ENCODE measurements at places on chromosomes 12 and 14.
A peak's percentile ranks its signal among the peaks of the same experiment; 100 is the strongest.

- DNase-seq: no peak
These were observed 26.8 kb upstream of the CKAP4 start for GRCh38 chr12:106274575-106275121.

- no peak for DNase-seq
These were observed 197.6 kb downstream of the SLC38A4 start for GRCh38 chr12:46628176-46628575.

- DNase-seq: no peak
These were observed 27.9 kb upstream of the ATP2A2 start for GRCh38 chr12:110253176-110253575.

DNA sequence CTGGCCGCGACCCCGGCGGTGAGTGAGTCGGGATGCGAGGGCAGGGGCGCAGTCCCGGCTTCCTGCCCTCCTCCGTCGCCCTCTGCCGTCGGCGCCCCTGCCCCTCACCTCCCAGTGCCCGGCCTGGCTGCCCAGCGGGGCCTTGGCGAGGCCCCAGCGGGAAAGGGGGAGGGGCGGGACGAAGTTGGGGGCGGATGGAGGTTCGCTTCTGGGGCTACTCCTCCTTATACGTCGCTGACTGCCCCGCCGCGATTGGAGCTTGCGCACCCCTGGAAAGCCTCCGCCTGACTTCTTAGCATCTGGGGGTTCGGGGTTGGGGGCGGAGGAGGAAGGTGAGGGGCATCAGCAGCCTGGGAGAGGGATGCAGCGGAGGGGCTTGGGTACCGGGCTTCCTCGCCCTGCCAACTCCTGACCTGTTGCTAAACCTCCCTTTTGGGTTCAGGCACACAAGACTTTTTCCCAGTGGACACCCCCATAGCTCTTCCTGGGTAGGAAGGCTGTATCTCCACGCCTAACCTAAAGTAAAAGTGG is 406 bp downstream of the TMEM263 start:
- no peak for DNase-seq

- no peak for DNase-seq
These were observed 10.9 kb downstream of the TCHP start for GRCh38 chr12:109910969-109911348.

- no peak for DNase-seq
These were observed 184.3 kb upstream of the RTL1 start for GRCh38 chr14:101087614-101088394.

GRCh38 chr12:89194683-89195082 is 157.6 kb downstream of the DUSP6 start:
- no peak for DNase-seq

GRCh38 chr14:91363776-91364523 is 53.7 kb downstream of the CCDC88C start:
- no peak for DNase-seq

DNA sequence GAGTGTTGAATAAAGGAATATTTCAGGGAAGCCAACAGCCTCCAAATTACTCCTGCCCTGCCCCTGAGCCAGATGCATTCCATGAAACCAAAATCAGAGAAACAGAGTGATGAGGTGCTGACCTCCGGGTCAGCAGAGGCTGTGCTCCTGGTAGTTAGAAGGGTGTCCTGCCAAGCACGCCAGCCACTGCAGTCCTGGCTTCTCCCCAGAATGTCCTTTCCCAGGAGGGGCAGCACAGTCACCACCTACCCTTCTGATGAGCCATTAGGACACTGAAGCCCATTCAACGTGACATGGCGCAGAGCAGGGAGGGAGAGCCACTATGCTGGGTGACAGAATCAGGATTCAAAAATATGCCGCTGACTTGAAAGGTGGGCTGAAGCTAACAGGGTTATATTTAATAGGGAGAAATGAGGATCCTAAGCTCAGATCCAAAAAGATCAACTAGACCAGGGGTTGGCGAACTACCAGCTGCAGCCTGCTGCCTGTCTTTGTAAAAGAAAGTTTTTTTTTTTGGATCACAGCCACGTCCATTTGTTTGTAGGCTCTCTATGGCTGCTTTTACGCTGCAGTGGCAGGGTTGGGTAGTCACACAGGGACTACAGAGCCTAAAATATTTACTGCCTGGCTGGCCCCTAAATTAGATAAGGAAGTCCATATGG is 34.5 kb upstream of the PLEK2 start:
- no peak for DNase-seq

DNA sequence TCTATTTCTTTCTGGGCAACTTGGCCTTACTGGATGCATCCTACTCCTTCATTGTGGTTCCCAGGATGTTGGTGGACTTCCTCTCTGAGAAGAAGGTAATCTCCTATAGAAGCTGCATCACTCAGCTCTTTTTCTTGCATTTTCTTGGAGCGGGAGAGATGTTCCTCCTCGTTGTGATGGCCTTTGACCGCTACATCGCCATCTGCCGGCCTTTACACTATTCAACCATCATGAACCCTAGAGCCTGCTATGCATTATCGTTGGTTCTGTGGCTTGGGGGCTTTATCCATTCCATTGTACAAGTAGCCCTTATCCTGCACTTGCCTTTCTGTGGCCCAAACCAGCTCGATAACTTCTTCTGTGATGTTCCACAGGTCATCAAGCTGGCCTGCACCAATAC is 5.3 kb downstream of the OR4N5 start:
- DNase-seq: no peak

DNA sequence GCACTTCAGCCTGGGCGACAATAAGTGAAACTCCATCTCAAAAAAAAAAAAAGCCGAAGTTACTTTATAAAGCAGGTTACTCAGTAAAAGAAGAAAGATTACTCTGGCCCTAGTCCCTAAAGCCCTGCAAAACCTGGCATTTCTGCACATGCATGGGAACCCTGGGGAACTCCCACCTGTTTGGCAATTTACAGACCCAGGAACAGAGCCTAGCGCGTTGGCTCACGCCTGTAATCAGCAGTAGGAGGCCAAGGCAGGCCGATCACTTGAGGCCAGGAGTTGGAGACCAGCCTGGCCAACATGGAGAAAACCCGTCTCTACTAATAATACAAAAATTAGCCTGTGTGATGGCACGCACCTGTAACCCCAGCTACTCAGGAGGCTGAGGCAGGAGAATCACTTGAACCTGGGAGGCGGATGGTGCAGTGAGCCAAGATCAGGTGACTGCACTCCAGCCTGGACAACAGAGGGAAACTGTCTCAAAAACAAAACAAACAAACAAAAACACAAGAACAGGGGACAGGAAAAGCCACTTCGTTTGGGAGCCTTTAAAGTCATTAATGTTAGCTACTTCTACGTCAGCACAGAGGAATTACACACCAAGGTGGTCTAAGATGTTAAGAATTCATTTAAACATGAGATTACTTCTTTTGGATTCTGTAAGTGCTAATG is 34.1 kb upstream of the SPTSSA start:
- no peak for DNase-seq

GRCh38 chr14:63504648-63505047 is 38.5 kb downstream of the PPP2R5E start:
- DNase-seq: no peak

GRCh38 chr12:47082796-47083621 is 3.2 kb upstream of the AMIGO2 start:
- no peak for DNase-seq

DNA sequence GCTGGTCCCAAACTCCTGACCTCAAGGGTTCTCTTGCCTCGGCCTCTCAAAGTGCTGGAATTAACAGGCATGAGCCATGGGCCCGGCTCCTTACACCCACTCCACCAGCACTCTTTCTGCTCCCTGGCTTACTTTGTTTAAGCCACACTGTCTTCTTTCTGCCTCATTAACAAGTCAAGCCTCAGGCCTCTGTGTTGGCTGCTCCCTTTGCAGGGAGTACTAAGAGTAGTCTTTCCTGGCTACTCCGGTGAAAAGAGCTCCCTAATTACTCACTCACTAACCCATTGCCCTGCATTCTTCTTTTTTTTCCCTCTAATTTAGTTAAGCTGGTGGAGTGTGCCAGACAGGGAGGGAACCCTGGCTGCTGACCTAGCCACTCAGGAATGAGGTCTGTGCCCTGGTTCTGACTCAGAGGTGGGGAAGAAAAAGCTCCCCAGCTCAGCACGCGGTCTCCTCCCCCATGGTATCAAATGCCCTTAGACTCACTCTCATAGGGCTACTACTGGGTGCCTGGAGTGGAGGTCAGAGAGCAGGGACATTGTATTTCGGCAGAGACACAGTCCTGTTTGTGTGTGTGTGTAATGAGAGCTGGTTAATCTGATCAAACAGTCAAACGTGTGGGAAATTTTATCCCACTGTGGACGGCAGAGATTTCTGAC is 19.8 kb downstream of the GALNT6 start:
- DNase-seq: no peak

- no peak for DNase-seq
These were observed 218.8 kb upstream of the TMPO start for GRCh38 chr12:98296462-98297079.

DNA sequence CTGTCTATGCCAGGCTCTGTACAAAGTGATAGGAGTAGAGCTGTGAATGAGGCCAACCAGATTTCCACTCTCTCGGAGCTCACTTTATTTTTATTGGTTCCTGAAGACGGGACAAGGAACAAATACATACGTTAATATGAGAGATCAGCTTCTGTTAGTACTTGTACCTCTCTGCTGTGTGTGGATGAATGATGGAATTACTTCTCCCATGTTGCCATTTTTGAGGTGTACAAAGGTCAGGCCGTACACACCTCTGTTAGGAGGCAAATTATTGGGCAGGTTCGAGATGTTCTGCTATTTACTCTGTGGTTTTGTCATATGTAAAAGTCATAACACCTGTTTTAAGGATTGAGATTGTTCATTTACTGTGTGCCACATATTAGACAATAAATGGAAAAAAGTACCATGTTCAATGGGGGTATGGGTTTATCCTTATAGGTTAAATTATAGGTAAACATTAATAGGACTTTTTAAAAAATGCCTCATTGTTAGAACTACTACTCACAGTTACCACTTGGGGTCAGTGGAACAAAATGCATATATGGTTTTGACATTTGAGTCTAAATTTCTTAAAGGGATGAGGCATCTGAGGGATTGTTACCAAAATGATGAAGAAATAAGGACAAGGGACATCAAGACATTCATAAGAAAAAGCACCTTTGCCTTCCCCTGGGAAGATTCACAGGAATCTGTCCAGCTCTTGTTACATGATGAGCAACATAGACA is 26.9 kb downstream of the WBP11 start:
- no peak for DNase-seq

DNA sequence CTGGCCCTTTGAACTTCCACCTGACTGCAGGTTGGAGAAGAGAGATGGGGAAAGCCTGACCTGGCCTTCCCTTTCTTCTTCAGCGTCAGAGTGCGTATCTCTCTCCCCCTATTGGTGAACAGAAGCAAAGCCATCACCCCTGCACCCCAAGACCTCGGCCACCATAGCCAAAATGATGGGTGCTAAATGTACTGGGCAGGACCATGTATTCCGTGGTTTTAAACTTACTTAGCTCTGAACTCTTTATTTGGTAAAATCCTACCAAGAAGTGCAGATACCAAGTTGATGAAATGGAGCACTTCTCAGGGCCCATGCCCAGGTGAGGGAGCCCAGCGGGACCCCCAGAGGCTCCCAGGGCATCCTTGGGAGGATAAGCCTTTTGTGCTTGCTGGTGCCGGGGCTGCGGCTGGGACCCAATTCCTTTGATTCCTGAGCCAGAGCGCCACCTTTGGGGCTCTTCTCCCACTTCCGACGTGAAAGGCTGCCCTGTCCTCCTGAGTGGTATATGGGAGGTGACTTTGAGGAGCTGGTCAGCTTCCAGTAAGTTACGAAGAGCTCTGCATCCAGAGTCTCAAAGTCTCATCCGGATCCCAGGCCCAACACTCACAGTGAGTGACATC is 9.4 kb downstream of the CCND2 start:
- no peak for DNase-seq

- no peak for DNase-seq
These were observed 9.1 kb downstream of the ULK1 start for GRCh38 chr12:131903270-131904255.

DNA sequence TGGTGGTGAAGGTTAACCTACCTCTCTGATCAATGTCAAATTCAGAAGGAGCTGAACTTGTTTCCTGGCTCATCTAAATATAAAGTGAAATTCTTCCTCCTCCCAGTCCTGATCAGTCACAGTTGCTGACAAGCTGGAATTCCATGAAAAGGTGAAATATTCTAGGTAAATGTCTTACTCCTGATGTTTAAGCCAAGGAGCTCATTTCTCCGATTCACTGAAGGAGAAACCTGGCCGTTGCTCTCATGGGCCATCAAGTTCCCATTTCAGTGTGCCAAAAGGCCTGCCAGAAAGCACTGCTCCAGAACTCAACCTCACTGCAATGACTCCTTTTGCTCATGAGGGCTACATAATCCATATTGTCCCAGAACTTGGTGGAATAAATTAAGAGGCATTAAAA is 707.5 kb downstream of the GALC start:
- no peak for DNase-seq

- DNase-seq: no peak
These were observed 270.0 kb downstream of the DACT1 start for GRCh38 chr14:58907803-58908202.

GRCh38 chr14:66445936-66446335 is 40.2 kb upstream of the CCDC196 start:
- no peak for DNase-seq

- DNase-seq: no peak
These were observed 6.8 kb downstream of the TMCC3 start for GRCh38 chr12:94643606-94644005.

- peak; percentile 78 for DNase-seq
These were observed 268.6 kb downstream of the BTG1 start for GRCh38 chr12:91877022-91877421.

- DNase-seq: no peak
These were observed 30.9 kb downstream of the ATP2A2 start for GRCh38 chr12:110311903-110312302.

DNA sequence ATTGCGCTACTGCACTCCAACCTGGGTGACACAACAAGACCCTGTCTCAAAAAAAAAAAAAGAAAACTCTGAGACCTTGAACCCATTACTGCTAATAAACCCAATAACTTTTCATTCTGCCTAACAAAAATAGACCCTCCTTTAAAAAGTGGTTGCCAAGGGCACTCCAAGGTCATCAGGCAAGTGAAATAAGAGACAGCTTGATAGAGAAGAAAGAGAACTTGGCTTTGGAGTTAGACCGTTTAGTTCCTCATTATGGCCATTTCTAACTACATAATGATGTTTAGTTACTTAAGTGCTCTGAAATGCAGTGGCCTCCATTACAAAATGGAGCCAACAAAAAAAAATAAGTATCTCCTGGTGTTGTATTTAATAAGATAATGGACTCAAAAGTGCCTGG is 55.9 kb downstream of the PHLDA1 start:
- DNase-seq: no peak

DNA sequence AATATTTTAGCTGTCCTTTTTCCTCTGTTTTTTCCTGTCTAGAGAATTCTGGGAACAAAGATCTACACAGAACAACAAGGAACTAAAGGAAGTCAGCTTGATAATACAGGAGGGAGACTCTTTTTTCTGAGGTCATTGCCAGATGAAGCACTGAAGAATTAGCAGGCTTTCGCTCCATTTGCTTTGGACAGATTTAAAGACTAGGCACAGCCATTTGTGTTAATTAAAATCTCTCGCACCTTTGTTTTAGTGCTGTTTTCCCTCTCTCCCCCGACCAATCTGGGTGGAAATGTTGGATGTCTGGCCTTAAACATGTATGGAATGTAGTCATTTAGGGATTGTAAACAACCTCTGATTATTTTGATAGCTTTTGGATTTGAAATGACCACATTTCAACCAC is 9.6 kb upstream of the GPHN start:
- DNase-seq: no peak

GRCh38 chr12:105562199-105562971 is 231.9 kb downstream of the C12orf75 start:
- no peak for DNase-seq

Data from stimulated activated CD4-positive, alpha-beta T cell treated with anti-CD3 and anti-CD28 coated beads, Interleukin-15, amount 100 ng/mL, for 1 hour (primary cell).